ENCODE measurements at places on chromosomes 4 and X.

GRCh38 chr4:157689476-157689875, 468.9 kb downstream of the GRIA2 start:
- no peak for DNase-seq

- no peak for DNase-seq
These were observed 208.3 kb upstream of the LEF1 start for GRCh38 chr4:108377021-108377420.

DNA sequence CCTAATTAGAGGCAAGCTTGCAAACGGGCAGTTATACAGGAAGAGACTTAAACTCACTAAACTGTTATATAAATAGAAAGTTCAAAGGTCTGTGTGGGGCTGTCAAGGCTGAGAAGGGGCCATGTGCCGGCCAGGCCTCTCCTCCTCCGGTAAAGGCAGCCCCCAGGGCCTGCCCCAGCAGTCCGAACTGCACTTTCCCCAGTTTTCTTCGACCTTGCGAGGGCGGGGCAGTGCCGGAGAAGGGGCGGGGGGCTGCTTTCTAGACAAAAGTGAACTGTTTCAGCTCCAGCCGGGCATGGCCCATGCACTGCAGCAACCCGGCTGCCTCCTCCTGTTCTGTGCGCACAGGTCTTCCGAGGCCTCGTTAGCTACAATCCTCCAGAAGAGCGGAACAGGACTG, 4.1 kb downstream of the AFF2 start:
- DNase-seq = no peak

GRCh38 chr4:41120297-41121217, 93.8 kb downstream of the APBB2 start:
- DNase-seq = no peak

GRCh38 chr4:98374643-98375042, 113.5 kb downstream of the RAP1GDS1 start:
- no peak for DNase-seq

DNA sequence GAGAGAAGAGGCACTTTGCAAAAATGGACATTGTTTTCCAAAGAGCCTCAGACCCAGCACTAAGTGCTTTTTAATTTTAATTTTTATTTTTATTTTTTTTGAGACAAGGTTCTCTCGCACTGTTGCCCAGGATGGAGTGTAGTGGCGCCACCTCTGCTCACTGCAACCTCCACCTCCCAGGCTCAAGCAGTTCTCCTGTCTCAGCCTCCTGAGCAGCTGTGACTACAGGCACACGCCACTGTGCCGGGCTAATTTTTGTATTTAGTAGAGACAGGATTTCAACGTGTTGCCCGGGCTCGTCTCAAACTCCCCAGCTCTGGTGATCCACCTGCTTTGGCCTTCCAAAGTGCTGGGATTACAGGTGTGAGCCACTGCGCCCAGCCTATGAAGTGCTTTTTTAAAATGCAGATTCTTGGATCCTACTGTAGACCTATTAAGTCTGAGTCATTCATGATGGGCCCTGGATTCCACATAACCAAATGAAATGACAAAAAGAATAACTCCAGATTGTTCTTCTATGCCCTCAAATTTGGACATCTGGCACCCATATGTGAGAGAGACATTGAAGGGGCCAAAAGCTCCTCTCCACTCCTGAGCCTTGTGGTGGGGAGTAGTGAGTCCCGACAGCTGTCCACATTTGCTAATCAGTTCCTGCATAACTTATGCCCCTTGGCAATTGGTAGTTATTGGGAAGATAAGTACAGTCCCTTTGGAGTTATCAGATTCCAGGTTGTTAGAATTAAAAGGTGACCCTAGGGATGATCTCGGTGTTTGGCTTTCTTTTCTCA, 3.6 kb downstream of the NOCT start:
- DNase-seq = no peak

DNA sequence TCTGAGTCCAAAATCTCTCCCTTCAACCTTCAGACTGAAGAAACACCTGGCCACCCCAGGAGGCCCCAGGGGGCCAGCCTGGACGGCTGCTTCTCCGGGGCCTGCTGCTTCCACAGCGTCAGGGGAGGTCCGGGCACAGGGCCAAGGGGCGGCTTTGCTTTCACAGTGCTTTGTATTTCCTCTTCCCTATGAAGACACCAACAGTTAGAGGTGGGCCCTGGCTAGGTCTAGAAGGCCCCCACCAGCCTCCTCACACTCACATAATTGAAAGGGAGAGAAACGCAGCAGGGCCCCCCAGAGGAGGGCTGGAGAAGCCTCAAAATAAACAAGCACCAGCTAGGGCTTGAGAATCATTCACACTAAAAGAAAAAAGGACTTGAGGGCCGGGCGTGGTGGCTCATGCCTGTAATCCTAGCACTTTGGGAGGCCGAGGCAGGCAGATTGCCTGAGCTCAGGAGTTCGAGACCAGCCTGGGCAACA, 17.8 kb downstream of the SCD5 start:
- no peak for DNase-seq

DNA sequence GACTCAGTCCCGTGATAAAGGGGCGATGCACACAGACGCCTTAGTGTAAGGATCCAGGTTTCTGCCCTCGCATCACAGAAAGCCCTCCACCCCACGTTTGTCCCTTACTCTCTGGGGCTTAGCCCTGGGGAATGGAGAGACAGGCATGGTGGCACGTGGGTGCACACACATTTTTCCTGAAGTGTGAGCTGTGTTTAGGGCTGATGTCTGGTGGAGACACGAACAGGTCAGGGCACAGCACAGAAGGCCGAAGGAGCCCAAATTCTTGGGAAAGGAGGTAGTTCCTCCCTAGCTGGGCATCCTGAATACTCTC, 84.3 kb upstream of the DHRSX start:
- DNase-seq = no peak

- no peak for DNase-seq
These were observed 2.0 kb upstream of the CTPS2 start for GRCh38 chrX:16714504-16714903.

DNA sequence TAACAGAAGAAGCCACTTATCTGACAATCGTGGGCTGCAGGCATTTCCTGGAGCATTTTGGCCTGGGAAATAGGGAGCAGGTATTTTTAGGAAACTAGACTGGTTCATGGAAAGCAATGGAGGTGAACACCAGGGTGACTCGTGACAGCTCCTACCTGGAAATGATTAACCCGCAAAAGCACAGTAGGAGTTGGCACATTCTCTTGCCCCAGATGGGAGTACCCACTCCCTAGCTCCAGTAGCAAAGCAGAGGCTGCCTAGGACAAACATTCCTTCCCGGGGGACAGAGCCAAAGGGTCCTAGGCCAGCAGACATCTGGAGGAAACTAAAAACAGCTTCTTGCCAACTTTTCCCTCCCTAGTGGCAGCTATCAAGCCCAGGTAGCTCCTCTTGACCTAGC, 29.0 kb downstream of the RTL5 start:
- no peak for DNase-seq

Measured in stimulated activated CD4-positive, alpha-beta T cell treated with anti-CD3 and anti-CD28 coated beads, Interleukin-1b, Interleukin-23, amount 100 ng/mL, for 1 hour (primary cell).